Fibroblast of skin of right quadriceps (primary cell): ENCODE measurements at places on chromosomes 16 and 17.

DNA sequence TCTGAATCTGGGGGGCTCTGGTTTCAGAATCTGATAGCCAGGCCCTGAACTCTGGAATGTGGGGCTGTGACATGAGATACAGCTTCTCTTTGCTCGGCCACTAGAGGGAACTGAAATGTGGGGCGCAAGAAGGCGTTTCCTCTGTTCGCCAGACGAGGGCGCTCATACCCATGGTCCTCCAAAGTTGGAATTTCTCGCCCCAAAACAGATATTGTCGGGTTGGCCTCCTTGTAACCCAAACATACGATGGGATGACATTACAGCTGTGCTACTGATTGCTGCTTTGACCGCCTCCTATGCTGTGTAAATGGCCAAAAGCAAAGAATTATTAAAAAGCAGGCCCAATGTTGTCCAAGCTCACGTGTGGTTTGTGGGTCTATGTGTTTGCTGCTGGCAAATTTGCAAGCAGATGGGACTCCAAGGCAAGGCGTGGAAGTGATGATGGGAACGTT is 13.1 kb upstream of the MSI2 start:
- peak; percentile 50 for DNase-seq

DNA sequence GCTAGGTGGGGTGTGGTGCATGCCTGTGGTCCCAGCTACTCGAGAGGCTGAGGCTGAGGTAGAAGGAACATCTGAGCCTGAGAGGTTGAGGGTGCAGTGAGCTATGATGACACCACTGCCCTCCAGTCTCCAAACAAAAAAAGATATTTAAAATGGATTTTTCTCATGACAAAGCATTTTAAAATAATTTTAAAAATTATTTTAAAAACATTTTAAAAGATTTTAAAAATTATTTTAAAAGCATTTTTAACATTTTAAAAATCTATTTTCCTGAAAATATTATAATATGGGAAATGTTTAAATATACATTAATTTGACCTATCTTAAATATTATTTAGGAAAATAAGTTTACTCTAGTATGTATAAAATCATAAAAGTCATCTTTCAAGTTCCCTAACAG is 26.8 kb downstream of the MED13 start:
- no peak for DNase-seq

DNA sequence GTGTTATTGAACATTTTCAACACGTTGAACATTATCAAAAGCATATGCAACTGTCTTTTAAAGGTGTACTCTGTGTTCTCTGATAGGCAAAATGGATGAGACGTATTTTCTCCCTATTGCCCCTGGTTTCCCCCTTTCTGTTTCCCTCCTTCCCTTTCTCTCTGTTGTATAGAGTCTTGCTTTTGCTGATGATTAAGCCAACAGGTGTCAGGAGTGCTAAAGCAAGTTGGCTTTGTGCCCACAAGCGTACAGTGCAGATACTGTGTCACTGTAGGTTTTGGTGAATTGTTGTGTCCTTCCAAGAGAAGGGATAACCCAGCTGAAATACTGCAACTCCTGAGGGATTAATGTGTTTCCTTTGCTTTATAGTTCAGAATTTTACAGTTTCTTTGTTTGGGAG is 74.4 kb downstream of the COX10 start:
- peak; percentile 17 for DNase-seq

DNA sequence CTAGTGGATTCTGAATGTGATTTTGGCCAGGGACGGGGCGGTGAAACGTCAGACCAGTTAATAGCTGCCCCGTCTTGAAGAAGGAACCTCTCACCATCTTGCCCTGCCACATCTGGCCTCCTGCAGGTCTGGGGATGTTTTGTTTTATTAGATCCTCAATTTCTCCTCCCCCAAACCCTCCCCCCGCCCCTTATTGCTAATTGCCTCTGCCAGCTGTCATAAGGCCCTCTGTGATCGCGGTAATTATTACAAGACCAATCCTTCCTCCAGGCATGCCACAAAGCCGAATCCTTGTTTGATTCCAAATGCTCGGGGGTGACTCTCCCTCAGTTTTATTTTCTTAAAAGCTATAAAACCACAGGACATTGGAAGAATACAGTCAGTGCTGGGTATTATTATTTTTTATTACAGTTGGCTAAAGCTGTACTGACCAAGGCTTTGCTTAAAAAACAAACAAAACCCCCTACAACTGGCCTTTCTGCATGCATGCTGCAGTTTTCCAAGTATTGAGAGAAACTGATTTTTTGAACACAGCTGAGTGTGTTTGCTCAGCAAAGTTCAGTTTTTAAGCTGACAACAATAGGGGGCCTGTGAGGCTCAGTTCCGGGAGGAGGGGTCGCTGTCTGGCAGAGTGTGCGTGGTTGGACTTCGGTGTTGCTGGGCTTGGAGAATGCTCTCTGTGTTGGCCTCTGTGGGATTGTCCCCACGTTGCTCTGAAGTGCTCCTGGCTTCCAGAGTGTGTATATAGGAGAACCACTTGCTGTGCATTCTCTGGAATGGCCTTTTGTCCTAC is 1.7 kb downstream of the KSR1 start:
- peak; percentile 27 for DNase-seq

DNA sequence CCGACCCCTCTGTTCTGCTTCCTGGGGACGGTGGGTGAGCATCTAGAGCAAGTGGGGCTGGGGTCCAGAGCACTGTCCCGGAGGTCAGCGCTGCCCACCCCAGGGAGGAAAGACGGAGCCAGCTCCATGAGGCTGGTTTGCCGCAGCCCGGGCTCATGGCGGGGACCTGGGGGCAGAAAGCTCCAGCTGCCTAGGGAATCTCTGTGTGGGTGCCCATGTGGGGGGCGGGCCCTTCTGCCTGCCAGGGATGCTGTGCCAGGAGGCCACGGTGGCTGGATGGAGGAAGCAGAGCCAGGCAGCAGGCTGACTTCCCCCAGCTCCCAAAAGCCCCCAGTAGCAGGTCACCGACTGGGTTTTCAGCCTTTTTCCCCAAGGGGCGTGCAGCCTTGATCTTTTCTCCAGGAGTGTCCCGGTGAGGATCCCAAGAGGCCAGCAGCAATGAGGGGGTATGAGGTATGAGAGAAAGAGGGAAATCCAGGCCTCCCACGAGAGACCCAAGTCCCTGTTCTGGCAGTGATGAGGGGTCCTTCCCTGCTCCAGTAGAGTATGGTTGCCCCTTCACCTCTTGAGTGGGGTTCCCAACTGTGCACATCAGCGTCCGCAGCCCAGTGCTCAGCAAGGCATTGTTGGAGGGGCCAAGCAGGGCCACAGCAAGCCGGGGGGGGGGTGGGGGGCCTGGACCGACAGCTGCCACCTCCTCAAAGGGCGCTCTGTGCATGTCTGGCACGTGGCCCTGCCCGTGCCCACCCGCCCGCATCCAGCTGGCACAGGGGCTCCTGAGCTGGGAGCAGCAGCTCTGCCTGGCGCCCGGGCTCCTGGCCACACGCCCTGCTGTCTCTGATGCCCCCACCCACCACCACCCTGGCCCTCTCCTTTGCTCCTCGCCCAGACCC is 15.6 kb upstream of the BCAR1 start:
- no peak for DNase-seq

DNA sequence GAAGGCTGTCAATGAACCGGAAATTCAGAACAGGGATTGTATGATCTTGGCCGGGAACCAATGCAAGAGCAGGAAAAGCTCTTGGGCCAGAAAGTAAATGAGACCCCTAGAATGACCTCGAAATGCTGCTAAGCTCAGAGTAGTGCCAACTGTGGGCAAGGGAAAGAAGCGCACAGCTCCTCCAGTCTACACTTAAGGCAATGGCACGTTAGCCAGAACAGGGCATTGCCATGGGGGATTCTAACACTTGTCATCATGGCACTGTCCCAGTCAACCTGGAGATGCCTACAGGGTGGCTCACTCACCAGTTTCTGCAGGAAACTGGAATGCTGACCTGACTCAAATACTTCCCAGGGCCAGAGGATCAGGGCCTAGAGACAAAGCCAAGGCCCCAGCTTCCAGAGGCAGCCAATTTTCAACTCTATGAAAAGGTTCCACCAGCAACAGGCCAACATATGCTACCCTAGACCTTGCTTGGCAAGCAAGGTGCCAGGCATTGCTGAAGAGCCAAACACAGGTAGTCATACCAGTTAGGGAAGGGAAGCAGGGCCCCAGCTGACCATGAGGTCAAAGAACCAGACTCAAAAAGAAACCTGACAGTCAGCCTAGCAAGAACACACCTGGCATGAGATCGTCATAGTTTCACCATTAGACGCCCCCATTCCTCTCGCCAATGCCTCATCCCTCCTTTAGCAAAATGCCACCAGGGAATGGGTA is 34.9 kb downstream of the ARHGAP17 start:
- no peak for DNase-seq

GRCh38 chr17:7703584-7704479 is 1.2 kb upstream of the EFNB3 start:
- peak; percentile 68 for DNase-seq

DNA sequence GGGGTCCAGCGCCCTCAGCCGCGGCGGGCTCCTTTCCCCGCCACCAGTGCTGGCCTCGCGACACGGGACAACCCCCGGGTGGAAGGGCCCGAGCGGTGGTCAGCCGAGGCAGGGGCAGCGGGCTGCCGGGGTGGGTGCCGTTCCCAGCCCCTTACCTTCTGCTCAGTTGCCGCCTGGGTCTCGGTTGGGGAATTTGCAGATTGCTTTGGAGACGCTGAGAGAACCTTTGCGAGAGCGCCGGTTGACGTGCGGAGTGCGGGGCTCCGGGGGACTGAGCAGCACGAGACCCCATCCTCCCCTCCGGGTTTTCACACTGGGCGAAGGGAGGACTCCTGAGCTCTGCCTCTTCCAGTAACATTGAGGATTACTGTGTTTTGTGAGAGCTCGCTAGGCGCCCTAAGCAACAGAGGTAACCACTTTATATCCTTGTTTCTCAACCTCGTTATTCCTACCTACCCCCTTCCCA is 381 bp downstream of the CTNS start:
- DNase-seq = no peak

GRCh38 chr17:81870981-81871386 is at the start of gene ARHGDIA:
ARHGDIA (minus strand) TSS chr17:81871337; CDS start chr17:81869930, 1,407 bp downstream.
- DNase-seq = no peak

DNA sequence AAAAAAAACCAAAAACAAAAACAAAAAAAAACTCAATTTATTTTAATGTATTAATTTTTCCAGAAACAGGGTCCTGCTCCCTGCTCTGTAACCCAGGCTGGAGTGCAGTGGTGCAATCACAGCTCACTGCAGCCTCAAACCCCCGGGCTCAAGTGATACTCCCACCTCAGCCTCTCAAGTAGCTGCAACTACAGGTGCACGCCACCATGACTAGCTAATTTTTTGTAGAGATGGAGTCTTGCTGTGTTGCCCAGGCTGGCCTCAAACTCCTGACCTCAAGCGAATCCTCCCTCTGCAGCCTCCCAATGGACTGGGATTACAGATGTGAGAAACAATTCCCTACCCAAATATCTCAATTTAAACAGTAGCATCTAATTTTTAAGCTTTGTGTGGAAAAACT is 25.2 kb upstream of the EMP2 start:
- DNase-seq = no peak

DNA sequence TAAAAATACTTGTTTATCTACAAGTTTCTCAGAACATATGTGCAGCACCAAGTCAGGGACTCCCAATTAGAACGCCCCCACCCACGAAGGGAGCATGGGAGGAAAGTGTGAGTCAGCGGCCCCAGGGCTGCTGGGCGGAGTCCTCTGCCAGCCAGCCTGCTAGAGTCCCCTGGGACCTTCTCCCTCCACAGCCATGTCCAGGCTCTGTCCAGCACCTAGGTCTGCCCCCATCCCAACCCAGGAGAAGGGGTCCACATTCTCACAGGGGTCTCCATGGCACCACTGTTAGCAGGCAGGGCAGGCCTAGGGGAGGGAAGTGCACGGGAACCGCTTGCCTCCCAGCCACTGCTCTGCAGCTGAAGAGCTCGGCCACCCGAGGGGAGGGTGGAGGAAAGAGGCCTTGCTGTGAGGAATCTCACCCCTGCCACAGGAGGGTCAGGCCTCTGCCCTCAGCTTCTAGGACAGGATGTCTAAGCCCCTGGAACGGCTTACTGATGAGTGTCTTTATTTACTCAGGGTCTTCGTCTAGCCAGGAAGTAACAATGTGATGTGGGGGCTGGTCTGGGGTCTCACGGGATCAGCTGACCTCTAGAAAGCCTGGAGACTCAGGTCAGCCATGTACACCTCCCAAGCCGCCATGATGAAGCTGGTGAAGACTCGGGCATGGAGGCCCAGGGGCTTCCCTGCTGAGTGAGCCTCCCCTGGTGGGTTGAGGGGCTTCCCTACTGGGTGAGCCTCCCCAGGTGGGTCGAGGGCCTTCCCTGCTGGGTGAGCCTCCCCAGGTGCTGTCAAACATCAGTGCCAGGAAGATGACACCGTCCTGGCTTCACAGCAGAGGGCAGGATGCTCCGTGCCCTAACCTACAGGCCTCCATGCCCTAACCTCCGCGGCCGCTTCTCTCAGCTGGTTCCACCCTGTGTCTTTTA is 190.3 kb downstream of the RBFOX3 start:
- DNase-seq = peak; percentile 23

- DNase-seq = no peak
Measured at GRCh38 chr17:19369107-19369778, 6.7 kb upstream of the B9D1 start.

GRCh38 chr17:11302401-11303186 is 61.6 kb downstream of the SHISA6 start:
- no peak for DNase-seq

DNA sequence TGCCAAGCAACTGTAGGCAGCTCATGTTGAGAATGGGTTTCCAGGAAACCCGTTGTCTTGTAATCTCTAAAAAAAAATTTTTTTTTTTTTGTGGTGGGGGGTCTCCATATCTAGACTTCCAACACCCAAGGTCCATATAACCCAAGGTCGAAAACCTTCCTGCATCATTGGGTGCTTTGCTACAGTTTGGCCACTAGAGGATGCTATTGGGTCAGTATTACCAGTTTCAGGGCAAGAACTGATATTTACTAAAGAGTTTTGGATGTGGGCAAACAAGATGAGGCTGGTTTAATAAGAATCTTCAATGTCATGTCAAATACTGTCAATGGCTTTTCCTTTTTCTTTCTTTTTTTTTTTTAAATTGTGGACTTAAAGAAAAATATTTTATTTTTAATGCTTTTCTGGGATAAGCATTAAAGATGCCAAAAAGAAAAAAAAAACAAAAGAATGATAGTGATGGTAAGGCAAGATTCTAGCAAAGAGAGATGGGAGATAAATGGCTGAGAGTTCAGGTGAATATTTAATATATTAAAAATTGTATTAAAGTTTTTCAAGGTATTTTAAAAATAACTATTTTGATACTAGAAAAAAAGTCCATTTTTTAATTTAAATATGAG is 62.2 kb downstream of the DHRS7C start:
- DNase-seq = peak; percentile 49

DNA sequence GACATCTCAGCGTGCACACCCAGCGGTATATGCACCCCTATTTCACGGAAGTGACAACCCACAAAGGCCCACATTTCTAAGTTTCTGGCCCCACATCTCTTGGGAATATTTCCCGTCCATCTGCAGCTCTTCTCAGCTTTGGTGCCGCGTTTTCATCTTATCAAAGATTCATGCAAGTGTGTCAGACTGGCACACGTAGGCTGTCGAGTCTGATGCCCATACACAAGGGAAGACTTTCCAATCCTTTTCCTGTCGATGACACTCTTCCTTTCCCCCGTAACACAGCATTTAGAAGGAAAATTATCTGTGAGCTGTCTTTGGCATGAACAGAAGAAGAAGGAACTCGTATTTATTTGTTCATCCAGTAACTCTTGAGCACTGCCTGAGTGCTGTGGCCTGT is 83.0 kb downstream of the SHISA6 start:
- DNase-seq = no peak
